DMS79 treated with DMSO at 0.1 percent for 48 hours (cell line): ENCODE measurements at places on chromosomes 5 and 9.

DNA sequence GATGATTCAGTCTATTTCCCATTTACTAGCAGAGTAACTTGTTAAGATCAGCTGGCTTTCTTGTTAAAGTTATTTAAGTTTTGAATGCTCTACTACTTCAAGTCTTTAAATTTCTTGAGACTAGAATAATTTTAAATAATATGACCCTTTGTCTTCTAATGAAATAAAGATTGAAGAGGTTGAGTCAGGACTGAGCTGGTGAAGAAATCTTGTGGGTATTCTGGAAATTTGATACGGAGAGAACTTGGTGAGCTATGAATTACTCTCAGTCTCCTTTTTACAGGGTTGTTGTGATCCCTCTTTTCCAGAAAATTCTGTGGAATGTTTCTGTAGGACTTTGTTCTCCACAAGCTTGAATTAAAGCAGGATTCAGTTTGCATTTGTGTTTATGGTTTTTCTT, 29.3 kb downstream of the RNF20 start:
- no peak for DNase-seq

DNA sequence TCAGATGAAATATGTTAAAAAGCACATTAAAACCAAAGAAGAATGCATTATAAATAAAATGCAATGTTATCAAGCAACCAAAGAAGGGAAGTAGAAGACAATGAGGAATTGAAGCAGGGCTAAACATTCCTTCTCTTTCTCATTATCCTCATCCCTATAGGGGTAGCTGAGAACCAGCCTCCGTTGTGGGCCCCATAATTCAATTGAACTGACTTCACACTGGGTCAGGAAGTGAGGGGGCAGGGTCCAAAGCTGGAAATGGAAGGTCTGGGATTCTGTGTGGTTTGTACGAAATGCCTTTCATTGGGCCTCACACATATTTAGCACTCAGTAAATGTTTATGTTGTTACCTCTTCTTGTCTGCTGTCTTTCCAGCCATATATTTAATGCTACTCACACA, 220.4 kb upstream of the CD180 start:
- DNase-seq = no peak

DNA sequence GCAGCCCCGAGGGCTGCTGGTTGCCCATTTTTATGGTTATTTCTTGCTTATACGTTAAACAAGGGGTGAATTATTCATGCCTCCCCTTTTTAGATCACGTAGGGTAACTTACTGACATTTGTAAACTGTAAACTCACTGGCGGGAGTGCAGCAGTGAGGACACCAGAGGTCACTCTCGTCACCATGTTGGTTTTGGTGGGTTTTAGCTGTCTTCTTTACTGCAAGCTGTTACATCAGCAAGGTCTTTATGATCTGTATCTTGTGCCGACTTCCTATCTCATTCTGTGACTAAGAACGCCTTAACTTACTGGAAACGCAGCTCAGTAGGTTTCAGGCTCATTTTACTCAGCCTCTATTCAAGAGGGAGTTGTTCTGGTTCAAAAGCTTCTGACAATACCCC, 155.0 kb upstream of the PRDM9 start:
- no peak for DNase-seq

DNA sequence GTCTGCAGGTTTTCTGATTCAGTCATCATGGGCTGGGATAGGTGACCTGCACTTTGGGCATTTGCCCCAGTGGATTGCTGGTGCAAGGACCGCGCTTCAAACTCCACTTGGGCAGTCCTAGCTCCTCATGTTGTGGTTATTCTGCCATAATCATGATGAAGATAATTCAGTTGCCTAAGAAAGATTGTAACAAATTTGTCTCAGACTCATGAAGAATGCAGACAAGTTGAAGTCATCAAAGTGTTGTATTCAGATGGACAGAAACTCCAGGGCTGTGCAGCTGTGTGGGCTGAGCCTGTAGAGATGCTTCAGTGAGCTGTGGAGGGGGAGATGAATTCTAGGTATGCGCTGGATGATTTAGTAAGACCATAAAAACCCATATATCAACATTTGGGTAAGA, 38.5 kb downstream of the TARS1 start:
- DNase-seq = no peak
